ENCODE measurements at places on chromosomes 11 and 22. TPM values are rescaled to one million over a fixed set of nuclear protein-coding genes. Genes with fewer than 3 reads are reported as not detected.

OR2AT4 gene
- total RNA-seq: not detected

- DNase-seq: no peak
Observed at GRCh38 chr11:134442246-134442645, 30.2 kb upstream of the B3GAT1 start.

HBG1 gene
- total RNA-seq: not detected

GRCh38 chr11:20369826-20370225 lies 6.3 kb downstream of the HTATIP2 start:
- DNase-seq: no peak

- DNase-seq: no peak
Observed at GRCh38 chr11:12478743-12479142, 101.4 kb downstream of the PARVA start.

GRCh38 chr22:23264610-23265367 lies 84.5 kb downstream of the BCR start:
- no peak for DNase-seq
